ENCODE measurements at places on chromosomes 12 and 14.

DNA sequence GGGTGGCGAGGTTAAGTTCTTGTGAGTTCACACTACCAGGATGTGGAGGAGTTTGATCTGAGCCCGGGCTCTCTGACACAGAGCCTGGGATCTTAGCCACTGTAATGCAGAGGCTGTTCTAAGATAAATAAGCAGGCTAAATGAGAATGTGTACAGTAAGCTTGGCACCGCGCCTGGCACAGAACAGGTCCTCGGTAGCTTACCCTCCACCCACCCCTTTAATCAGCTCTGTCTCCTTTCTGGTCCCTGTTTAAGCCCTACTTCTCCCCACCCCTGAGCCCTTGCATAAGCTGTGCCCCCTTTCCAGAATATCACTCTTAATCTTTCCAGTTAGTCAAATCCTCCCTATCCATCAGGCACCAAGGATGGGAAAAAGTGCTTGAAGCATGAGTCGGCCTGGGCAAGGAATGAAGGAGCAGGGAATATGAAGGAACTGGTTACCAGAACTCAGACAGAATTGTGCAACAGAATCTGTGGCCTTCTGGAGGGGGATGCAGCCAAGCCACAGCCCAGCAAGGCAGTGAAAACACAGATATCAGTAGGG lies 32.8 kb upstream of the CMKLR1 start:
- no peak for DNase-seq

- no peak for DNase-seq
Measured at GRCh38 chr12:57142121-57142520, 5.3 kb downstream of the LRP1-AS start.

- DNase-seq, result no peak
Measured at GRCh38 chr12:123231931-123232330, 1.0 kb downstream of the MPHOSPH9 start.

- no peak for DNase-seq
Measured at GRCh38 chr14:77979171-77979570, 179.3 kb downstream of the ADCK1 start.

GRCh38 chr12:67173258-67173657 lies 95.9 kb upstream of the CAND1 start:
- no peak for DNase-seq

GRCh38 chr12:31460024-31460423 lies 130.9 kb downstream of the DENND5B start:
- DNase-seq, result no peak

DNA sequence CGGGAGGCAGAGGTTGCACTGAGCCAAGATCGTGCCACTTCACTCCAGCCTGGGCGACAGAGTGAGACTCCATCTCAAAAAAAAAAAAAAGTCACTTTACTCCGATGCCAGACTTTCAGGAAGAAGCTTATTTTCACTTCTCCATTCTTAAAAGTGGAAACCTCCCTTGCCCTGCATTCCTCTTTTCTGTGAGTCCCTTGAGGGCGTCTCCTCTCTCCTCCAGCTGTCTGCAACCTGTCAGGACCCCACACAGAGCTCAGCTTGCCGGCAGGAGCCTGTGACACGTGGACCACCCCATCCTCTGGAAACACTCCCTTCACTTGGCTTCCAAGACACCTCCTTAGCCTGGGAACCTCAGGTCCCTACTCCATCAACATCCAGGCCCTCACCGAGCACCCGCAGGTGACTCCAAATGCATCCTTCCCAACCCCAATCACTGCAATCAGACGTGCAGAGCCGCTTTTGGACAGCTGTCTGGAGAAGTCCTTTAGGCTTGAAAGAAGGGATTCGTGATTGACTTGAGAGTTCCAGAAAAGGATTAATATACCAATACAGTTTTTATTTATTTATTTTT lies 34.3 kb downstream of the SLC15A4 start:
- no peak for DNase-seq

DNA sequence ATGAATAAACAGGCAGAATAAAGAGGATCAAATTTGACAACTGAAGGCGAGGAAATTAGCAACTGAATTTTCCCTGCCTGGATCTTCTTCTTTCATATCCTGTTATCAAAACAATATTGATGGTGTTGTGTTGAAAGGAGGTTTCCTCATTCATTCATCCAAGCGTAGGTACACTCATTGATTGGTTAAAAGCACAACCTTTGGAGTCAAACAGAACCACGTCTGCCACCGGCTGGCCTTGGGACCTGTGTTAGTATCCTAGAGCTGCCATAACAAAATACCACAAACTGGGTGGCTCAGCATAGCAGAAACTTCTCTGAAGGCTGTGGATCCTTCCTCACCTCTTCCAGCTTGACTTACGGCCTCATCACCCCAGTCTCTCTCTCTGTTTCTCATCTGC lies 268.6 kb upstream of the PWP1 start:
- no peak for DNase-seq

DNA sequence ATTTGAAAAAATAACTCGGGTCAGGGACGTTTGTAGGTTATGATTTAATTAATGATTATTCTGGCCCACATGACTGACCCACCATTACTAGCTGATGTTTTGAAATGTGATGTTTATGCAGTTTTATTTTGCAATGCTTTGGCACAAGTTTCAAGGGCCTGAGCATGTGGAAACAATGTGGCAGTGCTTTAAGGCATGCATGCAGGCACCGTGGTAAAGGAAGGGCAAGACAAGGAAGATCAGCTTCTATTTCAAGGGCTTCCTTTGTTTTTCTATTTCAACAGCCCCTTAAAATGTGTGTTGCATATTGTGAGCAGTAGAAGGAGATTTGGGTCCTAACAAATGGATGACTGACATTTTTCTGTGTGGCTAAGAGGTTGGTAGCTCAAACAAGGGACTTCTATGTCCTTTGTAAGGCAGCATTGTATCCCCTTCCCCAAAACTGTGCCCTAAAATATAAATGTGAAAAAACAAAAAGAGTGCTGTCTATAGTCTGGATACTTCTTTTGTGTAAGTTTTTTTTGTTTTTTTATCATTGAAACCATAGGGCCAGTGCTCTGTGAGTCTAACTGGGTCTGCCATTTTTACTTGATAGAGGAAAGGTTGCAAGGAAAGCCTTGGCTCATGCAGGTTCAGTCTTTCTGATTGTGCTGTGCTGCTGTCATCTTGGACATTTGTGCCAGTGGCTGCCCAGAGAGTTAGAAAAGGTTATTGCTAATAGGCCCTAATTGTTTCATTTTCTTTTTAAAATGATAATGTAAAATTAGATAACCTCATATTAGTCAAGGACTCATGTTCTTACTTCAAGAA lies 103.5 kb downstream of the FGD4 start:
- DNase-seq, result no peak

GRCh38 chr12:28296287-28296686 lies 106.0 kb downstream of the CCDC91 start:
- no peak for DNase-seq

- peak; percentile 56 for DNase-seq
Measured at GRCh38 chr14:70655110-70655826, 13.6 kb downstream of the TTC9 start.

GRCh38 chr14:68857516-68858070 lies 64.7 kb upstream of the ZFP36L1 start:
- no peak for DNase-seq

DNA sequence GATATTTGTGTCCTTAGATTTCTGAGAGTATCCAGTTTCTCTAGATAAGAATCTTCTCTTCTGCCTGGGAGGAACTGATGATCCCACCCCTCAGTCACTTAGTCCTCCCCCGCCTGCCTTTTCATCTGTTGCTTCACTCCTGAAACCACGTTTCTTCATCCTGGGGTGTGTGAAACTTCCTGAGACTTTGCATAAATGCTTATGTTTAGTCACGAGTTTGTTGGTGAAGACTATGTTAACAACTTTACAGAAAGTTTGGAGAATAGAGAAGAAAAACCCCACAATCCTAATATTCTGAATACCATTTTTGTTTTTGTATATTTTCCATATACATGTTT lies 33.2 kb downstream of the MARK3 start:
- DNase-seq, result no peak

DNA sequence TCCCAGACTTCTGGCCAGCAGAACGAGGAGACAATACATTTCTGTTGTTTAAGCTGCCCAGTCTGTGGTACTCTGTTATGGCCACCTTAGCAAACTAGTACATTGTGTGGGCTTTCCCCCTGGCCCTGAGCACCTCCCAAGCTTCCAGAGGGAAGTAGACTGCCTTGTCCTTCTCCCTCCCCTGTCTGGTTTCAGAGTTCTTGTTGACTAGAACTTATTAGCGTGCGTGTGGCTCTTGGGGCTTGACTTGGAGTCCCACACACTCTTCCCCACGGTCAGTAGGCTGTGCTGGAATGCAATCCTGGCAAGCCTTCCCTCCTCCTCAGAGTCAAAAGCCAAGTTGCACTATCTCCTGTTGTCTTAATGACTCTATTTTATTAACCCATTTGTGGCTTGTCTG lies 27.7 kb downstream of the FBLN5 start:
- DNase-seq, result no peak

GRCh38 chr14:49867831-49868719 lies 15.5 kb upstream of the NEMF start:
- DNase-seq, result peak; percentile 92

GRCh38 chr12:91460469-91460868 lies 277.9 kb upstream of the DCN start:
- no peak for DNase-seq

DNA sequence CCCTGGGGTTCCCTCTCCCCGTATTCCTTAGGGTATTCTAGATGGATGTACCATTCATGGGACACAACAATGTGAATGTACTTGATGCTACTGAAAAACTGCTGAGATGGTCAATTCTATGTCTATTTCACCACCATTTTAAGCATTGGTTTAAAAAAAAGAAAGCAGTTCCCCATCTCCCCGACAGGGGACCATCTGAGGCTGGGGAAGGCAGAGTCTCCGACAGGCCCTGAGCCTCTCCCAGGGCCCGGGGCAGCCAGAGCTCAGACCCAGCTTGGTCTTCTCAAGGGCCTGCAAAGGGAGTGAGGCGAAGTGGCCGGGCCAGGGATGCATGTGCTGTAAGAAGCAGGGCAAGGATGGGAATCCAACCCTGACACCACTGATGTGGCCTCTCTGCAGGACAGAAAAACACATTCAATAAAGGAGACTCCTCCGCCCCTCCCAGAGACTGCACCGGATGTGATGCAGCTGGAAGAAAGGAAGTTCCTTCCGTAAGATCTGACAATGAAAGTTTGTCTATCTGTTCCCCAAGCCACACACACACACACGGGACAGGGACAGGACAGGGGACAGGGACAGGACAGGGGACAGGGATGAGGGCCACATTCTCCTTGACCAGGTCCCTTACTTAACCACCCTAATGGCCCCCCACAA lies 234.1 kb downstream of the BCL11B start:
- DNase-seq, result no peak

DNA sequence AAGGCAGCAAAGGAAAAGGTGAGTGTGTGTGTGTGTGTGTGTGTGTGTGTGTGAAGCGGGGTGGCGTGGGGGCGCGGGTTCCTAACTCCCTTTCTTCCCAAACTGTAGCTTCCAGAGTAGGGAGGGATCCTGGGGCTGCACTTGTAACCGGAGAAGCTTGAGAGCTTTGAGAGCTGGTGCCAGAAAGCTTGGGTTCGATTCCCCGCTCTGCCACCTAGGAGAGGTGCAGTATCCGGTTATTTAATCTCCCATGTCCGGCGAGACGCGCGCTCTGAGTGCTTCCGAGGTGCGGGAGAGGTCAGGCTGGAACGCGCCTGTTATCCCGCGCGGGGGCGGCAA lies 7.2 kb upstream of the RACGAP1 start:
- no peak for DNase-seq

DNA sequence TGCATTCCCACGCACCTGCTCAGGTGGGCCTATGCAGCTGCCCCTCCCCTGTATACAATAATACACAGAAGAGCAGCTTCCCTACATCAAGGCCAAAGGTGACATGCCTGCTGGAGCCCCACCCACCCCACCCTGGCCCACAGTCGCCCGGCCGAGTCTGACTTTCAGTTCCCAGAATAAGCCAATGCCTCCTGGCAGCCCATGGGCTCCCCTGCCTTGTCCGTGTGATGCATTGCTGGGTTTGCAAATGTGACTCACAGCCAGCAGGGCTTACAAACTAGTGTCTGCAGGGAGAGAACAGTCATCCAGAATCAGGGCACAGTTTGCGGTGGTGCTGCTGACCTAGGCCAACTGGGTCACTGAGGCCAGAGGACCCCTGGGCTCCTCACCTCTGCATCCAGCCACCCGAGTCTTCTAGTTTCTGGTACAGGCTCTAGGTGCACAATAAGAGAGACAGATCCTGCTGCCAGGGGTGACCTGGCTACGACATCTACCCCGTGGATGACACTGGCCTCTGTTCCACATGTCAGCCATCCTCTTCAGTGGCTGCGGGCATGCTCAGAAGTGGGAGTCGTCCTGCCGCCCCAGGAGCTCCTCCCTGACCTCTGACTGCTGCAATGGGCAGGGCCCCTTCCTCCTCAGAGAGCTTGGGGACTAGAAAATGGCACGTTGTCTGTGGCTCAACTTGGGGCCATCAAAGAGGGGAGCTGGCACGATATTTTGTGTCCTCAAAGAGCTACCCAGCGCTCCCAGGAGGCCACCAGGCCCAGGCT lies 84.5 kb downstream of the CHGA start:
- DNase-seq, result no peak
